Adrenal gland (tissue), 19 donors: ENCODE measurements at places on chromosomes 12 and 14. TPM values are rescaled to one million over a fixed set of nuclear protein-coding genes. Genes with fewer than 3 reads are reported as not detected.

The KLRF2 gene
- not detected for total RNA-seq

DNA sequence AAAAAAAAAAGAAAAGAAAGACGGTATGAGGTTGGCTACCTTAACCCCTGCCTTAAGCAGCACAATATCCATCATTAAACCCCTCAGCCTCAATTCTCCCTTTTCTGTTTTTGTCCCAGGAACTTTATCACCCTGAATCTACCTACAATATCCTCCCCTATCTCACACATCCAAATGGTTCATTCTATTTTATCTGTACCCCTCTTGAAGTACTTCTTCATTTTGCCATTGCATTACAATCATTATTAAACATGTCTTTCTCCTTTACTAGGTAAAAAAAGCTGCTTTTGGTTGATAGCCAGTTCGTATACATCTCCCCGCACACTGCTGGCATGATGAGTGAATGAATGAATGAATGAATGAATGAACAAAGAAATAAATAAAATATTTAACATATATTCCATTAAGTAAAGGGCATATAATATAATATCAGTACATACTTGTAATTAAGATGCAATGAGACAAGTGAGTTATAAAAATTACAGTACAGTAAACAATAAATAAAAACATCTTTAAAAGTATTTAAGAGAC is 364 bp upstream of the GPR65 start:
- no peaks in the 10 kb centered on the region for H3K36me3 ChIP-seq
- no peaks in the 10 kb centered on the region for H3K27me3 ChIP-seq
- H3K4me3 ChIP-seq: no peak overlapping the region
- H3K27ac ChIP-seq: no peak overlapping the region

GRCh38 chr14:60760644-60761364 is 26.2 kb downstream of the MNAT1 start:
- H3K36me3 ChIP-seq: no peaks in the 10 kb centered on the region
- no peaks in the 10 kb centered on the region for H3K4me1 ChIP-seq
- DNase-seq: no peak
- H3K4me3 ChIP-seq: no peak overlapping the region
- no peak overlapping the region for H3K27ac ChIP-seq

The PPFIA2 gene
- 8.5 TPM for total RNA-seq

GRCh38 chr12:50927356-50927755 is 25.0 kb upstream of the HIGD1C start:
- peak overlapping the region; percentile 94 for H3K27ac ChIP-seq
- peaks cover 18% of the 10 kb centered on the region for H3K36me3 ChIP-seq
- H3K4me1 ChIP-seq: peaks cover 49% of the 10 kb centered on the region
- no peak for DNase-seq
